ENCODE measurements at places on chromosomes 6 and 20. TPM values are rescaled to one million over a fixed set of nuclear protein-coding genes. Genes with fewer than 3 reads are reported as not detected.

Gene PRKN
- total RNA-seq: 0.87 TPM

Gene SRC
- total RNA-seq: 4.2 TPM

Gene IMPG1
- not detected for total RNA-seq

Gene TFAP2B
- total RNA-seq: not detected

Gene MOG
- total RNA-seq: not detected

Gene SLC24A3
- total RNA-seq: not detected

GRCh38 chr6:125963817-125964216, 7.2 kb downstream of the HINT3 start:
- H3K27me3 ChIP-seq: no peaks in the 10 kb centered on the region
- peaks cover 16% of the 10 kb centered on the region for H3K4me1 ChIP-seq
- H3K36me3 ChIP-seq: peaks cover 9% of the 10 kb centered on the region

- H3K4me1 ChIP-seq: no peaks in the 10 kb centered on the region
- no peak overlapping the region for H3K4me3 ChIP-seq
- no peak for DNase-seq
- H3K27me3 ChIP-seq: no peaks in the 10 kb centered on the region
- no peak overlapping the region for H3K27ac ChIP-seq
- no peaks in the 10 kb centered on the region for H3K36me3 ChIP-seq
Observed at GRCh38 chr6:9455864-9456658, 958.8 kb downstream of the TFAP2A start.

GRCh38 chr6:68760941-68761676, 126.0 kb downstream of the ADGRB3 start:
- no peaks in the 10 kb centered on the region for H3K27me3 ChIP-seq
- no peaks in the 10 kb centered on the region for H3K4me1 ChIP-seq
- DNase-seq: no peak
- no peak overlapping the region for H3K27ac ChIP-seq
- H3K36me3 ChIP-seq: no peaks in the 10 kb centered on the region
- no peak overlapping the region for H3K4me3 ChIP-seq

GRCh38 chr6:127471379-127472255, 12.4 kb upstream of the KIAA0408 start:
- H3K27me3 ChIP-seq: peaks cover 3% of the 10 kb centered on the region
- H3K4me1 ChIP-seq: no peaks in the 10 kb centered on the region
- no peak for DNase-seq
- H3K27ac ChIP-seq: no peak overlapping the region
- no peak overlapping the region for H3K4me3 ChIP-seq

DNA sequence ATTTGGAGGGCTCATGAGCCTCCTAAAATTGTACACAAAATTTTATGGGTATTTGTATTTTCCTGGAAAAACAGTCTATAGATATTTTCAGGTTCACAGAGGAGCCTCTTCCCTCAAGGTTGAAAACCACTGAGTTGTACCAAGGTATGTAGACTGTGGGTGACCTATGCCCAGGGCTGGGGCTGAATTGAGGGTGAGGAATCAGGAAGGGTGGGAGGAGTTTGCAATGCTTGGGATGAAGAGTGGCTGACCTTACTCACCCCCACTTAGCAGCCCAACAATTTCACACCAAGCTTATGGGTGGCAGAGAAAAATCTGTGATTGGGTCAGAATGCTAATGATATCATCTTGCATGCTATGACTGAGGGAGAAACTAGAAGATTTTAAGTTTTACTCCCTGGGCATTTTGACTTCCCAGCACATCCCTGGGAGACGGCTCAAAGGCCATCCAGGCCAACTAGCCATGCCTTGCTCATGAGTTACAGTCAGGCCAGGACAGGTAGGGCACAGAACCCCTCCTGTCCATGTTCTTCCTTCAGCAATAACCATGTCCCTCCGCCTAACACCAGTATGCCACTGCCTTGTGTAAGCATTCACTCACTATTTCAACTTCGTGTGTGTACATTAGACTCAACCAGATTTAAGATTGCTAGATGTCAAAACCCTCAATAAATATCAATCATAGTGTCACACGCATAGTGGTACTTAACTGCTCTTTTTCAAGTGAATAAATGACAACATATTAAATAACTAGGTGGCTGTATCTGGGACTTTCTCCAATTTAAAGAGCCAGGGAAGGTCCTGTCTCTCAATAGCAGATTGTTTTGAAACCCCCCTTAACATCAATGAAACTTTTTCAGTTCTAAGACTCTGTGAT, 16.6 kb downstream of the ADTRP start:
- H3K36me3 ChIP-seq: peaks cover 2% of the 10 kb centered on the region
- no peaks in the 10 kb centered on the region for H3K27me3 ChIP-seq
- H3K4me1 ChIP-seq: peaks cover 27% of the 10 kb centered on the region
- DNase-seq: no peak

- no peaks in the 10 kb centered on the region for H3K27me3 ChIP-seq
- DNase-seq: no peak
- H3K4me1 ChIP-seq: no peaks in the 10 kb centered on the region
- no peaks in the 10 kb centered on the region for H3K36me3 ChIP-seq
- H3K4me3 ChIP-seq: no peak overlapping the region
- no peak overlapping the region for H3K27ac ChIP-seq
Observed at GRCh38 chr6:13066050-13066449, 262.3 kb downstream of the TBC1D7 start.

DNA sequence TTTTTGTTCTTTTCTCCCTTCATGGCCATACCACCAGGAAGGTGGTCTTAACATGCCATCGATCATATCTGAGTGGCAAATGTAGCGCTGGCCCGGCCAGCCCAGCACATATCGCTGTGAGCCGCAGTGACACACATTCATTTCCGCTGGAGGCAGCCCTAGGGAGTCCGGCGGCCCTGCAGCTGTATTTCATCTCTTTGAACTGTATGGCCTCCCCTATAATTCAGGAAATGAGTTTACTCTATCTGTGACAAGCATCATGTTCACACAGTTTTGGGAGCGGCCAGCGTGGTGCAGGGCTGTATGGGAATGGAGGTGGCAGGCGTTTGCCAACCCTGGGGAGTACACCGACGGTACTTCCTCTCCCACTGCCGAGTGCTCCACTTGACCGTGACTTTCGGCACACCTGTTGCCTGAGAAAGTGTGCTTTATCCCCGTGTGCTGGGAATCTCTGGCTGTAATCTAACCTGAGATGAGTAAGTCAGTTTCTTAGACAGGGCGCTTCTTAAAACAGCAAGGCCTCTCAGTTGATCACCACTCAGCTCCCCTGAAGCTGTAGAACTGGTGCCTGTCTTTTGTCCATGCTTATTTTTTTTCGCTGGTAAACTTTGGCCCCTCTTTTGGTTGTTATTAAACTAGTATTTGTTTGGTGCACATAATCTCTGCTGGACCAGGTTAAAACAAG, 257.1 kb upstream of the TAB2 start:
- peak overlapping the region; percentile 79 for H3K27ac ChIP-seq
- H3K4me1 ChIP-seq: peaks cover 44% of the 10 kb centered on the region
- peak overlapping the region; percentile 62 for H3K4me3 ChIP-seq
- H3K36me3 ChIP-seq: no peaks in the 10 kb centered on the region
- no peaks in the 10 kb centered on the region for H3K27me3 ChIP-seq
